GM12891 (cell line): ENCODE measurements at places on chromosomes 2 and 18.

GRCh38 chr2:182372661-182373060 lies 54.2 kb downstream of the PDE1A start:
- DNase-seq: no peak

- no peak for DNase-seq
These were observed 43.0 kb upstream of the GLI2 start for GRCh38 chr2:120692691-120693090.

- no peak for DNase-seq
These were observed 51.8 kb downstream of the USP34 start for GRCh38 chr2:61419129-61419528.

DNA sequence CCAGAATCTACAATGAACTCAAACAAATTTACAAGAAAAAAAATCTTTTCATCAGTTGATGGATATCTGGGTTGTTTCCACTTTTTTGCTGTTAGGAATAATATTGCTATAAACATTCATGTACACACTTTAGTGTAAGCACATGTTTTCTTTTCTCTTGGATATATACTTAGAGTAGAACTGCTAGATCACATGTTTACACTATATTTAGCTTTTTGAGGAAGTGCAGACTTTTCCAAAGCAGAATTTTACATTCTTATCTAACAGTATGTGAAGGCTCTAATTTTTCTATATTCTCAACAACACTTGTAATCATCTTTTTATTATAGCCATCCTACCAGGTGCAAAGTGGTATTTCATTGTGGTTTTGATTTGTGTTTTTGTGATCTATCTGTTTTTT lies 103.6 kb upstream of the RMP24 start:
- no peak for DNase-seq

- DNase-seq: no peak
These were observed 86.1 kb downstream of the CACNB4 start for GRCh38 chr2:152012697-152013096.

- no peak for DNase-seq
These were observed 135.6 kb downstream of the RTN4 start for GRCh38 chr2:54914637-54915036.

- DNase-seq: no peak
These were observed 157.8 kb downstream of the BCL2 start for GRCh38 chr18:63161761-63162195.

- DNase-seq: no peak
These were observed 65.1 kb downstream of the HPCAL1 start for GRCh38 chr2:10367472-10368439.

- no peak for DNase-seq
These were observed 2.7 kb downstream of the BIN1 start for GRCh38 chr2:127104166-127104660.

DNA sequence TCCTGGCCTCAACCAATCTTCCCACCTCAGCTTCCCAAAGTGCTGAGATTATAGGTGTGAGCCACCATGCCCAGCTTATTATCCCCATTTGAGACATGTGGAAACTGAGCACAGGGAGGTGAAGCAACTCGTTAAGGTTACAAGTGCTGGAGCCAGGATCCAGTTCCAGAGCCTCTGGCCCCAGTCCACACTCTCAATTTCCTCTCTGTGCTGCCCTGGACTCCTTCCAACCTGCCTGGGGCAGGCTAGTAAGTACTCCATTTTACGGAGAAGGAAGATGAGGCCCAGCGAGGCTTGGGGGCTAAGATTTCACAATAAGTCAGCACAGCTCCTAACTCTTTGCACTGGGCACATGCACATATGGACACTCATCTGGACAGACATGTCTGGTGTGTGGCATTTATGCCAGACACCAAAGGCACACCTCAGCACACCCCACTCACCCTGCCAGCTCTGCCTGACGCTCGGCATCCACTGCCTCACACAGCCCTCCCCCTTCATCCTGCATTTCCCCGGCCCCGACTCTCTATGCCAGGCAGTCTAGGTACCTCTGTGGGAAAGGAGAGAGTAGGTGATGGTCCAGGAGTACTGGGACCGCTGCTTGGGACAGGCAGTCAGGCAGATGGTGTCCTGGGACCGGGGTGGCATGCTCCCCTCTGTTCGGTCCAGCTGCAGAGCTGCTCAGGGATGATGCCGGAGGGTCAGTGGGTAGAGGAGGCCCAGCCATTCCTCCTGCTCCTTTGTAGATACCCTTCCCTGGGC lies 20.5 kb downstream of the CFAP65 start:
- no peak for DNase-seq

- no peak for DNase-seq
These were observed 84.3 kb downstream of the FANCL start for GRCh38 chr2:58156780-58157179.

- no peak for DNase-seq
These were observed 78.4 kb downstream of the CLHC1 start for GRCh38 chr2:55153584-55154299.

- DNase-seq: no peak
These were observed 344.9 kb downstream of the CYRIA start for GRCh38 chr2:16320716-16321115.

GRCh38 chr2:28958689-28959088 lies 22.4 kb upstream of the TOGARAM2 start:
- peak; percentile 39 for DNase-seq
